ENCODE measurements at places on chromosomes 13 and 19. TPM values are rescaled to one million over a fixed set of nuclear protein-coding genes. Genes with fewer than 3 reads are reported as not detected.

DNA sequence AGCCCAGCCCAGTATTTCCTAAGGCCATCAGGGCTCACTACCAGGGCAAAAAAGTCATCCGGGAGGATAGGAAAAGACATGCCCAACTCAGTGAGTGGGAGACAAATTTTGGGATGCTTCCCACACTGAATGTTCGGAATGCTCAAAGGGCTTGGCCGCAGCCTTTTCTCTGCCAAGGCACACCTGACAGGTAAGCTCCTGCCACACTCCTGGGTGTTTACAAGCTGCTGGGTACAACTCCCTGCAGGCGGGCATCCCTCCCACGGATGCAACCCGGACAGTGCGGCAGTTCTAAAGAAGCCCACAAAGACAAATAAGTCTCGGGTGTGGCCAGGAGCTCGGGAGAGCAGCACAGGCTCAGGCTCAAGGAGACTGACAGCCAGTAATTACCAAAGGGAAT lies 28.1 kb downstream of the SLC7A1 start:
- DNase-seq, result no peak

- no peak for DNase-seq
Measured at GRCh38 chr19:45045671-45046353, 7.0 kb downstream of the CLASRP start.

DNA sequence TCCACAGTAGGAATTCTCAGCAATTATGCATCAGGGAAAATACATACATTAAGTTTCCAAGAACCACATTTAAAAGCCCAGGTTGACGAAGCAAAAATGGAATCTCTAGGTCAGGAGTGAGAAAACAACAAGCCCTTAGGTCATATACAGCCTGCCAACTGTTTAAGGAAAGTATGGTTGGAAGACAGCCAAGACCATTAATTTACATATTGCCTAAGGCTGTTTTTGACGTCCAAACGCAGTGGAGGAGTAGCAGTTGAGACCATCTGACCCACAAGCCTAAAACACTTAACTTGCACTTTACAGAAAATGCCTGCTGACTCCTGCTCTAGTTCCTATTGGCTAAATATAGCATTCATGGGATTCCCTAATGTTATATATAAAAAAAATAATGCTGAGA lies 299.0 kb downstream of the ITGBL1 start:
- DNase-seq, result no peak

- no peak for DNase-seq
Measured at GRCh38 chr13:72839831-72840426, 58.0 kb downstream of the PIBF1 start.

The ZNF829 gene
- 2.8 TPM for total RNA-seq

The ZNF324 gene
- total RNA-seq, result 5.1 TPM
